ENCODE measurements at places on chromosomes 1 and 21.

- DNase-seq: no peak
Observed at GRCh38 chr1:178341261-178341956, 155.4 kb downstream of the CLEC20A start.

- DNase-seq: no peak
Observed at GRCh38 chr1:235910357-235911299, 43.9 kb upstream of the LYST start.

- DNase-seq: no peak
Observed at GRCh38 chr1:114627107-114627506, 42.7 kb downstream of the DENND2C start.

DNA sequence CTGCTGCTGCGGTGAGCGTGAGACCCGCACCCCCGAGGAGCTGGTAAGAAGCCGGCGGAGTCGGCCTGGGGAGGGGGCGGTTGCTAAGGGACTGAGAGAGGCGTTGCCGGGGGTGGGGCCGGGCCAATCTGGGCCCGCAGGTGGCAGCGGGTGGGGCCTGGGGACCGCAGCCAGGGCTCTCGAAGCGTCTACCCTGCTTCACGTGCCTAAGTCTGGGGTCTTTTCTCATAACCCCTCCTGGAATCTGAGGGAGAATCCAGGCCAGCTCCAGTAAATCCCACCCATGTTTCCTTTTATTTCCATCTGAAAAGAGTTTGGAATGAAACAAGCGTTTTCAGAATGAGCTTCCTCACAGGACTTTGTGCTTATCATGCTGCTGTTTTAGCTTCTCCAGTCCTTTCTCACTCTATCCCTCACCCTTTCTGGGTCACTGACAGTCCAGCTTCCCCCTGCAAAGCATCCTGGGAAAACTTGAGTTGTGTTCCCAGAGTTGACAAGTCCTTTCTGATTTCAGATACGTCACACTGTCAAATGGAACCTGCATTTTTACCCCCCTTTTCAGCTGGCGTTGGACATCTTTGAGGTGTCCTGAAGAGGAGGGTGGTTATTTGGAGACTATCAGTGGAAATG is 431 bp downstream of the CLCN6 start:
- DNase-seq: no peak

- no peak for DNase-seq
Observed at GRCh38 chr1:94544706-94545490, 3.3 kb upstream of the F3 start.

DNA sequence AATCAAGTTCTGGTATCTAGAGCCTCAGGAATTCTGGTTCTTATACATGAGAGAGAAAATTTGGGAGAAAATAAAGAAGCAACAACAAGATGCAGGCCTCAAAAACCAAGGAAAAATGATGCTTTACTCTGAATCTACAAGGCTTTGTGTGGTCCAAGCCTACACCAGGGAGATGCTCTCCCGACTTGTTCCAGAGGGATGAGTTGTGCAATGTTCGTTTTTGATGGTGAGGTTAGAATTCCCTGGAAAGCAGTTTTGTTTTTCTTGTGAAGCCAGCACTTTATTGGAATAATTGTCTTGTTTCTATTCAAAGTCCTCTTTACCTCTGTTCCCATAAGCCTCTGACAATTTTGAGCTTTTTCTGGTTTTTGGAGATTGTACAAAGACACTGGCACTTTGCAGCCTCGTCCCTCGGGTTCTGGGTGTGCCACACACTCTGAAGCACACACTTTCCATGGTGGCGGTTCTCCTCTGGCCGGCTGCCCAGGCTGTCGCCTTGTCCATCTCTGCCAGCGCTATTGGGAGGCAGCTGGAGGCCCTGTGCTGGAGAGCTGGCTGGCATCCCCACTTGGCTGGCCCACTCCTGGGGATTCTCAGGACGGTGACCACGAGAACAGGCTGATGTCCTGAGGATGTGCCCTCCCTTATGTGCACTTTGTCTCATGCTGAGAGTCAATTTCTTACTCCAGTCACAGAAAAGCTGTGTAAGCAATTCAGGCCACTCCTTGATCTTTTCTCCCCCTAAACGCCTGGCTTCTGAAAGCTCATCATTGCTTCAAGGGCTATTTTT is 70.2 kb downstream of the EDEM3 start:
- DNase-seq: no peak

DNA sequence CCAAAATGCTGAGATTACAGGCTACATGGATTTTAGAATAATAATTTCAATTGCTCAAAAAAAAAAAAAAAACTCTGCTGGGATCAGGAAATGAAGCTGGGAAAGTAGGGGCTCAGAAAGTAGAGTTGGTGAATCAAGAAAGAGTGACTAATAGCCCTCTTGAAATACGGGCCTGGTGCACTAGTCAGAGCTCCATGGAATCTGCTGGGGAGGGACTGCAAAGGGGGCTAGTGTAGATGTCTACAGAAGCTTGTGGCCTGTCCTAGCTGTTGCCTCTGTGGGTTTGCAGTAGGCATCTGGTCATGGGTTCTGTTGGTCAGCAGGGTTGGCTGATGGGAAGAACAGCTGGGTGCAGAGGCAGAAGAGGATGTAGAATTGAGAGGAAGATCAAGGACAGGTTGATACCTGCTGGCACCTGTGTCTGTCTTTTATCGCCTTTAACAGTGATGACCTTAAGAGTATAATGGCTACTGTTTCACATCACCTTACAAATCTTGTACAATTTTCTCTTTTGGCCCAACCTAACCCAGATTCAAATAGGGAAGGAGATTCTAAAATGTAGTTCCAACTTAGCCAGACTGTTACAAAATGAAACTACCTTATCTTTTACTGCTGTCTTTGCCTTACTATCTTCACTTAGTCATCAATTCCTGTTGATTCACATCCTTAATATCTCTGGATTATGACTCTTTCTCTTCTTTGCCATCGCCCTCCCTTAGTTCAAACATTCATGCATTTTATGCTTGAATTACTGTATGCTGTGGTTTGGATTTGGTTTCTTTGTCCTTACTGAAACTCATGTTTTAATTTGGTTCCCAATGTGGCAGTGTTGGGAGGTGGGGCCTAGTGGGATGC is 126.2 kb downstream of the GIPC2 start:
- no peak for DNase-seq

DNA sequence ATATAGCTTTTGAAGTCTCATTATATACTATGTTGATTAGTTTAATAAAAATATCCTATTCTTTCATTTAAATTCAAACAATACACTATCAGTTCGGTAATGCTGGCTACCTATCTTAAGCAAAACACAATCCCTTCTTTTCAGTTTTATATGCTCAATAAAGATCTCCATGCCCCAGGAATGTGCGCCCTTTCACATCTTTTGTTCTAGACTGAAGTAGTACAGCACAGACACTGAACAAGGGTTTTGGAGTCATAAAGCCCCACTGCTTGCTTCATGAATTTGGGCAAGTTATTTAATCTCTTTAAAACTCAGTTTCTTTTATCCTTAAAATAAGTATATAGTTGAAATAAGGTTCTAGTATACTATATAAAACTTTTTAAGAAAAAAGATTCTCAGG is 22.4 kb downstream of the SYDE2 start:
- DNase-seq: no peak

DNA sequence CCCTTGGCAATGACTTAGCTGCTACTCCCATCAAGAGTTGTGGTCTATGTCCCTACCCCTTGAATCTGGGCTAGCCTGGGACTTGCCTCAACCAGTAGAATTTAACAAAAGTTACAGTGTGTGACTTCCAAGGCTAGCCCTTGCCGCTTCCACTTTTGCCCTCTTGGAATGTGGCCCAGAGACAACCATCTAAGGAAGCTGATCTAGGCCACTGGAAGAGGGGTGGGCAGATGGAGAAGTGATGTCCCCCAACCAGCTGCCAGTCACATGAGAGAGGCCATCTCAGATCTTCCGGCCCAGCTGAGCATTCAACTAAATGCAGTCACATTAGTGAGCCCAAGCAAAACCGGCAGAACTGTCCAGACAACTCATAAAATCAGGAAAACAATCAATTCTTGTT is 115.1 kb downstream of the TOMM20 start:
- no peak for DNase-seq
